ENCODE measurements at places on chromosomes 12 and 14.

GRCh38 chr12:88325816-88326189, 183.7 kb downstream of the TMTC3 start:
- DNase-seq = no peak

- DNase-seq = no peak
Observed at GRCh38 chr14:57831981-57832380, 33.9 kb downstream of the SLC35F4 start.

- no peak for DNase-seq
Observed at GRCh38 chr14:24196071-24197055, 1.1 kb upstream of the TM9SF1 start.

DNA sequence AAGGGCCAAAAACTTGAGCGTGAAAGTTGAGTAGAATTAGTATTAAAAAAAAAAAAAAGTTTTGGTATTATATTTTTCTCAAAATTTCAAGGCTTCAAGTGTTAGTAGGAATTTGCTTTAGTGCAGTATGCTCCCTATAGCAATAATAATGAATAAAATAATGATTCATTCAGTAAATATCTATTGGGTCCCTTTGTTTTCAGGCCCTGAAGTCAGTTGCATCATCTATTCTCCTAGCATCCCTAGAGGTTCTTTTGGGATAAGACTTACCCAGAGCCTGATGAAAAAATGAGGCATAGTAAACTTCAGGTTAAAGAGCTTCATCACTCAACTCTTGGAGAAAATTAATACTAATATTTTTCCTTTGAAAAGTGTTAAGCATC, 1.1 kb downstream of the KMT5A start:
- DNase-seq = peak; percentile 68

All from fibroblast of the conjunctiva (primary cell).